DMS153 (cell line): ENCODE measurements at places on chromosomes 2 and 18.

DNA sequence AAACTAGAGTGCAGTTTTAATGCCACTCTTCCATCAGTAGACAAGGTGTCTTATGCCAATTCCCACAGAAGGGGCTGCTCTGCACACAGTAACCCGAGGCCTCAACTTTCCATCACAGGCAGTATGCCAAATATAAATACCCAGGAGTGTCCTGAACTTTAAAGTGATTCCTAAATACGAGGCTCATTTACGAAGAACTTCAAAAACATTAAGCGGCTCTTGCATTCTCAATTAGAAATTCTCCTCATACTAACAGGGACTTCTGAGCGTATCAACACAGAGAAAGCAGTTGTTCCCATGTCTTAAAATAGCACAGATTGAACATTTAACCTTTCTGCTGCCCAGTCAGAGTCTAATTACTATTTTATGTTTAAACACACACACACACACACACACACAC lies 638.6 kb downstream of the ERBB4 start:
- DNase-seq: no peak

DNA sequence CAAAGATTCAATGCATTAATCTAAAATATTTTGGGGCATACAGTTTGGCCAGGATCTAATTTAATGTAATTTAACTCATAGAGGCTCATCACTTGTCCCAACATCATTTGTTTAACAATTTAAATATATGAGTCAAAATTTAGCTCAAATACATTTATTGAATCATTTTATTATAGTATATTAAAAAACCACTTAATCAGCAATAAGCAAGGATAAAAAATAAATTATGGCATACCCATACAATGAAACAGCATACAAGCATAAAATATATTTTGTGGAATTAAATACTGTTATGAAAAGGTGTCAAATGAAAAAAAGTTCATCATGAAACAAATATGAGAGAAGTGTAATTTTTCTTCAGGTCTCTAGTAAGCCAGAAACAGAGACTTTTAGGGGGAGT lies 34.9 kb downstream of the LRPPRC start:
- no peak for DNase-seq

GRCh38 chr18:6950641-6951040 lies 167.0 kb downstream of the LAMA1 start:
- no peak for DNase-seq

DNA sequence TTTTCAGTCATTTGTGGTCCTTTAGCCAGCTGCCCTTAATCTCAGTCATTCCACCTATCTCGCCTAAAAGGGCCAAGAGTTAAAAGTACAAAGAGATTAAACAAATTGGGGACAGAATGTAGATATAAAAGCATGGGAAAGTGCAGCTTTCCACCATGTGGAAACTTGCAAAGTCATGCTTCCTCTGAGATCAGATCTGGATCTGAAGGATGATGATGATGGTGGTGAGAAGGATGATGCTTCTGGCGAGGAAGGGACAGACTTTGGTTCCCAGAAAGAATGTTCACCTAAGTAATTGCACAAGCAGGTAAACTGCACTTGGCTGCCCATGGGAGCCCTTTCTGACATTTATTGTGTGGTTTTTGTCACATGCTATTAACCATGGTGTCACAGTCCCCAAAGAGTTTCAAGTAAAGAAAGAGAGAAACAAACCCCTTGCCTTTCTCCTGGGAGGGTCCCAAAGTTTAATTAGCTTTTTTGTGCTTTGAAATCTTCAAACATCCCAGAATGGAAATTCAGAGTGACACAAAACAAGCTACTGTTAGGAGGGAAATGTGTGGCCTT lies 34.7 kb downstream of the KLF7 start:
- DNase-seq: no peak

DNA sequence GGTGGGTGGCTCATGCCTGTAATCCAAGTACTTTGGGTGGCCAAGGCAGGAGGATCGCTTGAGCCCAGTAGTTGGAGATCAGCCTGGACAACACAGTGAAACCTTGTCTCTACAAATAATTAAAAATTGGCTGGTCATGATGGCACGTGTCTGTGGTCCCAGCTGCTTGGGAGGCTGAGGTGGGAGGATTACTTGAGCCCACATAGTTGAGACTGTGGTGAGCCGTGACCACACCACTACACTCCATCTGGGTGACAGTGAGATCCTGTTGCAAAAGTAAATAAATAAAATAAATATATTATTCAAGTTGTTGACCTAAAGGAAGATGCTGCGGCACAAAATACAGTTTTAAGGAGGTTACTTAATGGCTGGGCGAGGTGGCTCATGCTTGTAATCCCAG lies 72.7 kb downstream of the LAMA3 start:
- DNase-seq: no peak

- no peak for DNase-seq
These were observed 119.0 kb upstream of the MGAT5 start for GRCh38 chr2:134134827-134135226.

DNA sequence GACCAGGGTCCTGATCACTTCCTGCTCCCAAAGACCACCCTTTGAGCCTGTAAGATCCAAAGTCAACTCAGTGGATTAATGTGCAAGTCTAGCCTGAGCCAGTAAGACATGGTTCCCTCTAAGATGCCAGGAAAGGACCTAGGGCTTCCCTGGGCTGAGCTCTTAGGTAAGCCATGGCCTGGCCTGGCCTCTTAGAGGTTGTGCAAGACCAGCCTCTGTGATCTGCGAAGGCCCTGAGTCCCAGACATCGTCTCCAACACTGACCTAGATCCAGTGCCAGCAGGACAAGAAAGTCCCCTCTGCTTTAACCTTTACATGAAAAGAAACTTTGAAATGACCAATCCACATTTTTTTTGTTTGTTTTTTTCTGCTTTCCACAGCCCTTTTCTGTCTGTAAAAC lies 73.6 kb upstream of the CYP1B1 start:
- DNase-seq: no peak

GRCh38 chr18:45303026-45303425 lies 312.2 kb upstream of the SLC14A2 start:
- DNase-seq: no peak

- DNase-seq: no peak
These were observed 169.8 kb downstream of the MREG start for GRCh38 chr2:215843579-215843978.
